ENCODE measurements at places on chromosomes 3 and 15.

DNA sequence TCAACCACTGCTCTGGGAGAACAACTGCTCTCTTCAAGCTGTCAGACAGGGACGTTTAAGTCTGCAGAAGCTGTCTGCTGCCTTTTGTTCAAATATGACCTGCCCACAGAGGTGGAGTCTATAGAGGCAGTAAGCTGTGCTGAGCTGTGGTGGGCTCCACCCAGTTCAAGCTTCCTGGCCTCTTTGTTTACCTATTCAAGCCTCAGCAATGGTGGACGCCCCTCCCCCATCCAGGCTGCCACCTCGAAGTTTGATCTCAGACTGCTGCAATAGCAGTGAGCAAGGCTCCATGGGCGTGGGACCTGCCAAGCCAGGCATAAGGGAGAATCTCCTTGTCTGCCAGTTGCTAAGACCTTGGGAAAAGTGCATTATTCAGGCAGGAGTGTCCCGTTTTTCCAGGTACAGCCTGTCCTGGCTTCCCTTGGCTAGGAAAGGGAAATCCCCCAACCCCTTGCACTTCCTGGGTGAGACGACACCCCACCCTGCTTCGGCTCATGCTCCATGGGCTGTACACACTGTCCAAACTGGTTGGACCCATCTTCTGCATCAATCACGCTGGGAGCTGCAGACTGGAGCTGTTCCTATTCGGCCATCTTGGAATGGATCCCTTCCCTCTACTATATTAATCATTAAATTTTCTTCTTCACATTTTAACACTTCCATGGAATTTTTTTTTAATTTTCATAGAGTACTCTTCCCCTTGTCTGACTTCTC, 167.0 kb upstream of the UBE2E2 start:
- DNase-seq, result peak; percentile 50

GRCh38 chr3:194019398-194020165, 116.4 kb upstream of the HES1 start:
- no peak for DNase-seq

DNA sequence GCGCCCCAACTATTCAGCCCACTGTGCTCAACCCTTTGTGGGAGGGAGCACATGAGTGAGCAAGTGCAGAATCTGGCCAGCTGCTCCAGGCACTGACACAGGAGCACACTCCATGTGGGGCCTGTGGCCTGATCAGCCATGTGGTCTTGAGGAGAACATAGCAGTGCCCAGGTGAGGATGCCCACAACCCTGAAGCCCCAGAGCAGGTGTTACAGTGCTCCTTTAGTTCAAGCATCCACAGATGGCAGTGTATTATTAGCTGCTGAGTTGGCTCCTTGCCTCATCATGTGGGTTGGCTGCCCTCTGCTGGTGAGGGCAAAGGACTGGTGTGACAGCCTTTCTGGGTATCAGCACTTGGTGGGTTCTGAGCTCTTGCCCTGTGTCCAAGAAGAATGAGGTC, 1588.2 kb downstream of the SI start:
- DNase-seq, result no peak

DNA sequence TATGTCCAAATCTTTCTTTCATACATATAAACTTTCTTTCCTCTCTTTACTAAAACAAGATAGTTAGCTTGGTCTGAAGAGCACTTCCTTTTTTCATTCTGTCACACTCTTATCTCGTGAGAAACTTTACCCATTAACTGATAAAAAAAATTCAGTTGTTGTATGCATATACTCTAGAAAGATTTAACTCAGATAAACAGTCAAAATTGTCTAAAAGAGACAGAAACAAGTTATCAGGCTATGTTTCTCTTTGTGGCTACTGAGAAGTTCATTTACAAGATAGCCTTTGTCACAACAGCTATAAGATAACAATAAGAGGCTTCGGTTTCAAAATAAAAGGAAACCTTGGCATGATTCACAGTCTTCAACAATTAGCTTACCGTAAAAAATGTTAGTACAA, 235.7 kb upstream of the ATP10A start:
- DNase-seq, result no peak

DNA sequence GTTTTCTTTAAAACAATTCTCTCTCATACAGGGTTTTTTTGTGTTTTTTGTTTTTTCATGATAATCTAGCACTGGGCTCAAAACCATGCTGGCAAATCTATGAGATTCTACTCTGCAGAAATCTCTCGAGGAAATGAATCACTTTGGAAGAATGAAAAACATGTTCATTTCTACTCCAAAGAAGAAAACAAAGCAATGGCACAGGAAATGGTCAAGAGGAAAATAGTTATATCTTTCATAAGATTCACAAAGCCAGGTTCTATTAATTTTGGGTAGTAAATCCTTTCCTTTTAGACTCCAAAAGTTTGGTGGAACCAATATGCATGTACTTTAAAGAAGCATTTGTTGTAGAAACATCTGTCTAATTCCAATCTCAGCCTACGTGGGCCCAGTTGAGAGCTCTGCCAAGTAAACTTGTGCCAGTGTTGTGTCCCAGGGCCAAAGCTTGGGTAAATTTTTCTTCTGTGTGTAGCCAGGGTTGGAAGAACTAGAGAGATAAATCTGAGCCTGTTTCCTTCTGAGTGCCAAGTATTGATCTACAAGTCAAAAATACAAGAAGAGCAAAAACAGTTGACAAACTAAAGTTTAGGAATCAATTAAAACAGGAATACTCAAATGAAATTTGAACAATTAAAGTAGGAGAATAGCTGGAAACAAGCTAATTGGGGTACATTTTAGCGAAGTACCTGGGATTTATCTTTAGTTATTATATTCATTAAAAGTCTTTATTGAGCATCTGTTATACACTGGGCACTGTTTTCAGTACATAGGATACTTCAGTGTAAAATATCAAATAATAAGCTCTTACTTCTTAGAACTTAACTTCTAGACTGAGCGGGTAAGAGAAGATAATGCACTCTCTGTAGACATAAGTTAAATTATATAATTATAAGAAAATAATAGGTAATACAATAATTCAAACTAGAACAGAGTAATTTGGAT, 657.5 kb upstream of the NECTIN3 start:
- no peak for DNase-seq

- no peak for DNase-seq
Measured at GRCh38 chr3:127036209-127037020, 53.5 kb downstream of the PLXNA1 start.

DNA sequence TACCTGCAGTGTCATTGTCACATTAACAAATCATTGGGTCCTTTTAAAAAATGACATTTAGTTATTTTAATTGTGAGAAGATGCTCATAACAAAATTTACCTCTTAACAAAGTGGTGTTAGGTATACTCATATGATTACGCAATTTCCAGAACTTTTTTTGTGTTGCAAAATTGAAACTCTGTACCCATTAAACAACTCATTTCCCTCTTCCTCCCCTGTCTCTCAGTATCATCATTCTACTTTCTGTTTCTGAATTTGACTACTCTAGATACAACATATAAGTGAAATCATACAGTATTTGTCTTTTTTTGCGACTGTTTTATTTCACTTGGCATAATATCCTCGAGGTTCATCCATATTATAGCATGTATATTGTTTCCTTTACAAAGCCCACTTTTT, 58.7 kb upstream of the CHST2 start:
- DNase-seq, result no peak

DNA sequence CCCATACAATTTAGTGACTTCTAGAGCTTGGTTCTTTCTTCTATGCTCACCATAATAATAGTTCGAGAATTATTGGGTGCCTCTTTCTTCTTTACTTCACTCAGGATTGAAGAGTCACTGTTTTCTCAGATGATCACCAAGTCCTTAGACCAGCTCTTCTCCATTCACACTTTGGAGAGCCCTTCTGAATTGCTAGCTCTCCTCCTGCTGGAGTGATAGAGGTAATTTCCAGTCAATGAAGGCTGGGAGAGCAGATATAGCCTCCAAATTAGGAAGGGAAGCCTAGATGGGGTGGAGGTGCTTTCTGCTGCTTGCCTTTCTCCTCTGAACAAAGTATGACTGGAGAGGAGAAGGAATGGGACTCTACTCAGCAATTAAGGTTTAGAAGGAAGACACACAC, 10.7 kb upstream of the BBX start:
- DNase-seq, result no peak

GRCh38 chr3:130504701-130505100, 12.3 kb upstream of the COL6A6 start:
- no peak for DNase-seq

GRCh38 chr15:55037071-55037470, 159.7 kb downstream of the RSL24D1 start:
- DNase-seq, result no peak

GRCh38 chr15:38674448-38674847, 109.8 kb upstream of the RASGRP1 start:
- no peak for DNase-seq

- no peak for DNase-seq
Measured at GRCh38 chr3:119330181-119330580, 36.0 kb downstream of the ARHGAP31 start.

DNA sequence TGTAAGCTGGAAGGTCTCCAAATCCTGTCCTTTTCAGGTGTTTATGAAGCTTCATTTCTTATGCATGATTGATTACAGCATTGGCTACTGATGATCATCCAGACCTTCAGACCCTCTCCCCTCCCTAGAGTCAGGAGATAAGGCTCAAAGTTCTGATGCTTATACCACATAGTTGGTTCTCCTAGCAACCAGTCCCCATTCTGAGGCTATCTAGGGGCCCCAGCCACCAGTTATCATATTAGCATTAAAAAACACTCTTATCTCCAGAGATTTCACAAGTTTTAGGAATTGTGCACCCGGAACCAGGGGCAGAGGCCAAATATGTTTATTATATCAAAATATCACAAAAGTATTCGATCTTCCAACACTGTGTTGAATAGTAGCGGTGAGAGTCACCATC, 953.1 kb downstream of the FHIT start:
- no peak for DNase-seq

DNA sequence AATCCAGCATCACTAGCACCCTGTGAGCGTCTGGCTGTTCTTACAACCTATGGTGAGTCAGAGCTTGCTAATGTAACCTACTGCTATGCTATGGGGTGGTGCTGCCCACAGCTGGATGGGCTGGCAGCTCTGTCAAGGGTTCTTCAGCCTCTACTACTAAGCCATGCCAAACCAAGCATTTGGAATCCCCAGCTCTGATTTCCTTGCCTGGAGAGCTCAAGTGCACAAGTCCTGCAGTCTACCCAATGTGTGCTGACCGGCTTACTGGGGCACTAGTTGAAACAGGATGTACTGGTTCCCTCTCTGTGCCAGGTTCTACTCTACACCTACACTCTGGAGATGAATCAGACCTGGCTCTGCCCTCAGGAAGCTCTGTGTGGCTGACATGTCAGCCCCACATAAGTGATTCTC, 4.2 kb downstream of the TEX264 start:
- DNase-seq, result no peak

GRCh38 chr3:192373032-192373431, 354.3 kb downstream of the FGF12 start:
- no peak for DNase-seq

DNA sequence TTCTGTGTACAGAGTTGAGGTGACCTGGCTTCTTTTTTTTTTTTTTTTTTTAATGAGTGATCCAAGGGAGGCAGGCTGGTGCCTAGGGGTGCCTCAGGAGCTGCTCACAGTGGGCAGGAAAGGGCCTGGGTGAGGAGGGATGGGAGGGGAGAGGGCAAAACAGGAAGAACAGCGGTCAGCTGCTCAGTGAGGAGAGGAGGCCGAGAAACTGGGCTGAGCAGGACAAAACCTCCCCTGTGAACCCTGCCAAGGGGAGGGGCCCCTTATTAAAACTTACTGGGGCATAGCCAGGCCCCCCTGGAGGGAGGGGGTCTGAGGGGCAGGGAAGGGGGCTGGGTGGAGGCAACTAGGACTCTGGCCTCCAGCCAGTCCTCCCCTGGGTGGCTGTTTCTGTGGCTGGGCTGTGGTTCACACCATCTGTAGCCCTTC, 3.5 kb downstream of the PLEKHO2 start:
- no peak for DNase-seq

DNA sequence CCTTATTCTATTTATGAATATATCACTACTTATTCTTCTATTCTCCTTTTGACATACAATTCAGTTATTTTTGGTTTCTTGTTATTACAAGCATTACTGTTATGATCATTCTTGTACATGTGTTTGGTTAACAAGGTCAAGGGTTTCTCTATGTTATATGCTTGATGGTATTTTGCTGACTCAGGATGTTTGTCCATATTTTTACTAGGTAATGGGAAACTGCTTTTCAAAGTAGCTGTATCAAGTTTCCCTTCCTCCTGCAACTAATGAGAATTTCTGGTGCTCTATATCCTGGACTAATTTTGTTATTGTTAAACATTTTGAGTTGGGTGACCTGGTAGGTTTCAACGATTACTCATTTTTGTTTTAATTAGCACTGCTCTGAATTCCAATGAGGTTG, 841.0 kb downstream of the OTOL1 start:
- DNase-seq, result no peak

DNA sequence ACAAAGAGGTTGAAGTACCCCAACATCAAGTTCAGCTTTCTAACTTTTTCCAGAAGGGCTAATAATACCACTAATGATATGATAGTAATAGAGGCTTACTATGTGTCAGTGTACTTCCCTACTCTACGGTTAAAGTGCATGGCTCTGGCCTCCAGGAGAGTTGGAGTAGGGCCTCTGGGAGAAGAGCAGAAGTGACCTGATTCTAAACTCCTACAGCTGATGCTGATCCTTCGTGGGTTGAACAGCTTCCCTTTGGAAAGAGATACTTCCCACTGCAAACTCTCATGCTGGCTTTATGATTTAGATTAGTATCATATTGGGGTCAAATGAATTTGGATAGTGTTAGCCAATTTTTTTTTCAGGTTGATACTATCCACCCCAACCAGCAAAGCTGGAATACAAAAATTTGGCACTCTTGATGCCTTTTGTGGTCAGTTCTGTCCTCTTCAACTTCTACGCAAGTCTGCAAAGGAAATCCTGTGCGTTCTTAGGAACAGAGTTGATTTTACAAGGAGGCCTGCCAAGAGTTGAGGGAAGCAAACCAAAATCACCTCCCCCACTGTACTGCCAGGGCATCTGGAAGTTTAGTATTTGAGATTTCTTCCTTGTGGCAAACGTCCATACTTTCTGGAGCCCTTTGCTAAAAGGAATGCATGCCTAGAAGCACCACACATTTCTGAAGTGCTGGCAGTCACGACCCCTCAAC, 17.8 kb downstream of the TMEM212 start:
- no peak for DNase-seq

DNA sequence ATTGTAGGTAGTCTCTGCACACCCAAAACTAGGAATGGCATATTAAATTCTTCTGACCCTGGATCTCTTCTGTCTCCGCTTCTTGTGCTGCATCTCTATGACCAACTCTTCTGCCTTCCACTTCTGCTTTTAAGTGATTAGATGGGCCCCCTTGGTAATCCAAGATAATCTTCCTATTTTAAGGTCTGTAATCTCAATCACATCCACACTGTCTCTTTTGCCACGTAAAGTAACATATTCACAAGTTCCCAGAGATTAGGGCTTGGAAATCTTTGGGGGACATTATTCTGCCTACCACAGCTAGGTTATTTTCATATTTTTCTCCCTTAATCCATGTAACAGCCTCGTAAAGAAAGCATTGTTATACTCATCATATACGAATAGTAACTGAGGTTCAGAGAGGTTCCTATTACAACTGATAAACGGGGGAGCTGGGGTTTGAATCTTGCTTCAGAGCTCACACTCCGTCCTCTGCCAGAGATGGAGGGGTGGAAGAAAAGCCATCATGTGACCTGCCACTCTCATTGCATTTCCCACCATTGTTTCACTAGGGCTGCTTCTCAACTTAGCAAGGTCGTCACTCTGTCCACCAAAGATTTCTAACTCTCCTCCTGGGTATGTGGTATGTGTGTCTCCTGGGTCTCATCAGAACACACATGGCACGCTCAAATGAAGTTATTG, 6.6 kb upstream of the CD47 start:
- DNase-seq, result no peak

GRCh38 chr15:65723876-65724275, 68.2 kb downstream of the DENND4A start:
- DNase-seq, result no peak
